ENCODE measurements at places on chromosomes 5 and 9.

DNA sequence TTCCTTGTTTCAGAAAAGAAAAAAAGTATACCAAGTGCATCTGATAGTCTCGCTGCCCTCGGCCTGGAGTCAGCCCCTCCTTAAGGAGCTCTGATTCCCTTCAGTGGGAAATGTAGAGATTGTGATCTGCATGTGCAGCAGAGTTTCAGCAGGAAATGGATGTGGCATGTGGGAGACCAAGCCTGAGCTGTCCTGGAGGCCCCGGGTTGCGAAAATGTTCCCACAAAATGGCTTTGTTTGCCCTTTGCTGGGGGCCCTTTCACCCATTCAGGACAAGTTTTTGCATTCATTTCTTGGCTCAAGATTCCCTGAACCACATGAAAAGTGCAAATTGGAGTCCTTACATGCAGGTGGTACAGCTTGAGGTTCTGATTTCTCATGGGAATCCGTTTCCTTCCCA lies 230.9 kb downstream of the GADD45G start:
- no peak for DNase-seq

- no peak for DNase-seq
These were observed 192.0 kb downstream of the IRX1 start for GRCh38 chr5:3787604-3788003.

- DNase-seq = no peak
These were observed 137.9 kb downstream of the KIAA0825 start for GRCh38 chr5:94480486-94480885.

- no peak for DNase-seq
These were observed 27.8 kb downstream of the LAMC3 start for GRCh38 chr9:131036529-131037334.

DNA sequence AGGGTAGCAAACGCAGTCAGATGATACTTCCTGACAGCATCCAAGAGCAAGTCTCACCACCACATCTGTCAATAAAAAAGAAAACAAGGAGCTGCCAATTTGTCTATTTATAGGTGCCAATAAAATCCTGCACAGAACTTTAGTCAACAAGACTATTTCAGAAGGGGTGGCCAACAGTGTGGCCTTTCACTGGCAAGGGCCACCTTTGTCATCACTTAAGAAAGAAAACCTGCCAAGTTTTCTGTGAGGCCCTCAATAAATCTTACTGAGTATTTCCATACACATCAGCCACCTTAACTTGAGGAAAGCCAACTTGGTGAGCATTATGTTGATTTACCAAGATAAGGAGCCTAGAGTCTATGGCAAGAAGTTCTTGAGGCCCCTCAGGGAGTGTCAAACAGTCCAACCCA lies 312.3 kb downstream of the ENC1 start:
- DNase-seq = no peak

- no peak for DNase-seq
These were observed 106.1 kb downstream of the PCSK1 start for GRCh38 chr5:96326902-96327301.

- DNase-seq = peak; percentile 90
These were observed 22.2 kb downstream of the HMCN2 start for GRCh38 chr9:130287736-130288135.

DNA sequence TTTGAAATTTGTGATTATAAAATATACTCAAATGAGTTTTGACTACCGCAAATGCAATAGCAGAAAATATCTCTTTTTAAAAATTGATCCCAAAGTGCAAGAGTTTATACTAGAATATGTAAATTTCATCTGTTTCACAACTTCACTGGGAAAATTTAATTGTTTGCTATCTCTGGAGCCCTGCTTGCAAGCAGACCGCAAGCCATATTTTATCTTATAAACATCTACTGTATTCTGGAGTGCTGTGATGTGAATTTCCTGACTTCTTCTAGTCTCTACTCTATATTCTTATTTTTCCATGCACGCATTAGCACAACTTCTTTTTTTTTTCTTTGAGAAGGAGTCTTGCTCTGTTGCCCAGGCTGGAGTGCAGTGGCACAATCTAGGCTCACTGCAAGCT lies 98.7 kb downstream of the DROSHA start:
- no peak for DNase-seq

- no peak for DNase-seq
These were observed 230.3 kb upstream of the TBCA start for GRCh38 chr5:78006449-78006848.

DNA sequence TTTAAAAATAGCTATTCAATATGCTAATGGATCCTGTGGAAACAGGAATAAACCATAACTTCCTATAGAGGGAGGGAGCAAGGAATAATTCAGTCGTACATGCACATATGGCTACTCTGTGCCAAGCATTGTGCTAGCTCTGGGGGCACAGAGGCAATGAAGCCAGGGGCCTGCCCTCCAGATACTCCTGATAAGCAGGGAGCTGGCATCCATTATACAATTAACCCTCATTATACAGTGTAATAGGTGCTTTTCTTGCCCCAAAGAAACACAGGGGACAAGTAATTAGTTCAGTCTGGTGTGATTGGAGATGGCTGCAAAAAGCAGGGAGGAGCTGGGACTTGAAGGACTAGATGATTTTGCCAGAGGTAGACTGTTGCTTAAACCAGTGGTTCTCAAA lies 200.4 kb downstream of the SREK1 start:
- no peak for DNase-seq

DNA sequence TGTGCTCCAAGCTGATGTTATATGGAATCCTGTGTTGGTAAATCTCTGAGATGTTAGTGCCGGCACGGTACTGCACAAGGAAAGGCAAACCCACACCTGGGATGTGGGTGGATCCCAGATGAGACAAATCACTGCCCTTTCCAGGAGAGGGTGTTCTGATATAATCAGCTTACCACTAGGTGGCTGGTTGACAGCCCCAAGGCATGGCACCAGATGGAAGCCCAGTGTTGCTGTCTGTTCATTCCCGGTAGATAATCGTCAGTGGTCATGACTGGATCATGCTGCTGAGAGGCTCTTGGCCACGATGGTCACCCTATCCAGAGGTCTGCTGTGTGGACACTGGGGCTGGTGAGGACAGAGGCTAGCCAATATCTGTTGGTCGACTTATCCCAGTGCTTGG lies 184.0 kb downstream of the CACNA1B start:
- no peak for DNase-seq

DNA sequence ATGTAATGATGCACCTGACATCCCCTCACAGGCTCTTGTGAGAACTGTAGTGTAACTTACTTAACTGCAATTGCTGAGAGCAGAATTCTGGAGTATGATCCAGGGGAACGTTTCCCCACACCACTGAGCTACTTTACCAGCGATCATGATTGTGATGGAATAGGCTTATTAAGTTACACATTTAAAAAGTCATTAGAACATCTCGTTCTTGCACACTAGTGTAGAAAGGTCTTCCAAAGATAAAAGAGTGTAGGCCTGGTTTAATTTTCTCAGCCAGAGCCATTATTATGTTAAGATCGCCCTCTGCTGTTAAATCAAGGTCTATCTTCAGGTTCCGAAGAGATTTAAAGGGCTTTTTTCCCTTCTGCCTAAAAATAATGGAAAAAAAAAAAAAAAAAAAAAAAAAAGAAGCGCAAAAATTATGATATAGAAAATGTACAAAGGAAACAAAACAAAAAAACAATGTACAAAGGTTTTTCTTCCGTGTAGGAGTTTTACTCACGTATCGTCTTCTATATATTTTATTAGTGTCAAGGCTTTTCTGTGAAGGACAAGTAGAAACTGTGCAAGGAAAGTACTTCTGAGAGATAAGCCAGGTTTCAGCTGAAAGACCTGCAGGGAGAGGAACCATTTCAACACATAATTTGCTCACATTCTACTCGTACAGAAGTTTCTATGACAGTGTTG lies 18.6 kb upstream of the MOB3B start:
- peak; percentile 34 for DNase-seq

- no peak for DNase-seq
These were observed 212.1 kb upstream of the ADRA1B start for GRCh38 chr5:159704160-159704559.

- no peak for DNase-seq
These were observed 33.0 kb downstream of the MAMDC2 start for GRCh38 chr9:70076678-70077077.

DNA sequence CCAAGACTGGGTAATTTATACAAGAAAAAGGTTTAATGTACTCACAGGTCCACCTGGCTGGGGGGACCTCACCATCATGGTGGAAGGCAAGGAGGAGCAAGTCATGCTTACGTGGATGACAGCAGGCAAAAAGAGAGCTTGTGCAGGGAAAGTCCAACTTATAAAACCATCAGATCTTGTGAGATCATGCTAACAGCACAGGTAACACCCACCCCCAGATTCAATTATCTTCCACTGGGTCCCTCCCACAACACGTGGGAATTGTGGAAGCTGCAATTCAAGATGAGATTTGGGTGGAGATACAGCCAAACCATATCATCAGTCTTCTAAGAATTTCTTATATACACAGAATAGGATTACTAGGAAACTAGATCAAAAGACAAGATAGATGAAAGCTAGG lies 555.6 kb downstream of the PRR16 start:
- DNase-seq = no peak

DNA sequence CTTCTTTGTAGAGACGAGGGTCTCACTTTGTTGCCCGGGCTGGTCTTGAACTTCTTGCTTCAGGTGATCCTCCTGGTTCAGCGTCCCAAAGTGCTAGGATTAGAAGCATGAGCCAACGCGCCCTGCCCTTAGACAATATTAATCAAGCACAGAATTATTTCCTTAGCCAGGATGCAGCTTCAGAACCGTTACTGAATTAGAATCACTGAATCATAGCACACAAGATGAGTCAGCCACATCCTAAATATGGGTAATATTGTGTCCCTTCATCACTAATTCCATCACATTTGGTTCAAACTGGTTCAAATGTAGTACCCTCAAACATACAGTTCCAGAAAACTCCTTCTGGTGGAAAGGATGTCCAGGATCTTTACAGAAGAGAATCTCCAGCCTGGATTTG lies 82.7 kb downstream of the BNC2 start:
- DNase-seq = no peak

- peak; percentile 10 for DNase-seq
These were observed 211.6 kb downstream of the MSX2 start for GRCh38 chr5:174935854-174936474.

DNA sequence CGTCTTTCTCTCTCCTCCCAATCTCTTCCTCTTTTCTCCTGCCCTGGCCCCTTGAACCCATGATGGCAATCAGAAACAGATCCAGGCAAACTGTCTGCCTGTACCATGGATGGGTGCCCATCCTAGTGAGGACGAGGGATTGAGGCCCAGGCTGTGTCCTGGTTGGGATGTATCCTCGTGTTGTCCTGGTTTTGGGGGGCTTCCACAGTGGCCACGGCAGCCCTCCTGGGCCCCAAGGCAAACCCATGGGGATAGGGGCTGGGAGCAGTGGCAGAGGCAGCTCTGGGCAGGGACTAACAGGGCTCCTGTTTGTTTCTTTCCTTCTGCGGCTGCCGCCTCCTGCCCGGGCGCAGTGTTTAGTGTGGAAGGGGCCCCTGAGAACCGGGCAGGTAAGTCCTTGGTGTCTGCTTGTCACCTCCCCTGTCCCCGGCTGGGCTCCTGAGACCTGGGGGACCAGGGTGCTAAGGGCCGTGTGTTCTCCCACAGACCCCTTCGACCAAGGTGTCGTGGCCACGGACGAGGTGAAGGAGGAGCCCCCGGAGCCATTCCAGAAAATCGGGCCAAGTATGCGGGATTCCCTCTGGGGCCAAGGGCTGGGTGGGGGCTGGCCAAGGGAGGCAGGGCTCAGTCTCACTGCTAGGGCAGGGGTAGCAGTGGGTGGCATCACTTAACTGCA lies 70.0 kb downstream of the AMBP start:
- DNase-seq = no peak

- peak; percentile 64 for DNase-seq
These were observed 144.8 kb upstream of the PIK3R1 start for GRCh38 chr5:68070591-68071281.

- DNase-seq = peak; percentile 76
These were observed 66.0 kb downstream of the FRMD3 start for GRCh38 chr9:83472221-83472665.

DNA sequence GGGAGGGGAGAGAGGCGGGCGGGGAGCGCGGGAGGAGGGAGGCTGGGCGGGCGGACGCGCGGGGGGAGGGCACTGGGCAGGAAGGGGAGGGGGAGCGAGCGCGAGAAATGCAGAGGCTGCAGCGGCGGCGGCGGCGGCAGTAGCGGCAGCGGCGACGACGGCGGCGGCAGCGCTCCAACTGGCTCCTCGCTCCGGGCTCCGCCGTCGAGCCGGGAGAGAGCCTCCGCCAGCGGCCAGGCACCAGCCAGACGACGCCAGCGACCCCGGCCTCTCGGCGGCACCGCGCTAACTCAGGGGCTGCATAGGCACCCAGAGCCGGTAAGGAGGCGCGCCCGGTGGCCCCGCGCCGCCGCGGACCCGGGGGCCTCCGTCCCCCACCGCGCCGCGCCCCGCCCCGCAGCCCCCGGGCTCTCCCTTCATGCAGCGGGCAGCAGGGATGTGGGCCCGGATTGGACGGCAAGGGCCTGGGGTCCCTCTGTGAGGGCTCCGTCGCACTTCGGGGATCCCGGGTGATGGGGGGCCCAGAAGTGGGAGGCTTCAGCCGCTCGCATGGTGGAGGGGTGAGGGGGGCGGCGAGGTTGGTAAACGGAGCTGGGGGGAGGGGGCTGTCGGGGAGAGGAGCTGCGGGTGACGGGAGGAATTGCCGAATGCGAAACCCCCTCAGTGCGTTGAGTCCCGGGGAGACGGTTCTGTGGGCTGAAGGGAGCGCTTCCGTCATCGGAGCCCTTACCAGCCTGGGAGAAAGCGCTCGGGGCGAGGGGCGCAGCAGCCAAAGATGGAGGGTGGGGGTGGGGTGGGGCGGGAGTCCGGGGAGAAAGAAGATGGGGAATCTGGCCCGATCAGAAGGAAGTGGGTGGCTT lies at the start of gene BASP1:
Gene BASP1 (plus strand): TSS at position 139 of the 860 bp plus-strand sequence. CDS start 57,586 bp downstream, outside the sequence.
- DNase-seq = peak; percentile 83

DNA sequence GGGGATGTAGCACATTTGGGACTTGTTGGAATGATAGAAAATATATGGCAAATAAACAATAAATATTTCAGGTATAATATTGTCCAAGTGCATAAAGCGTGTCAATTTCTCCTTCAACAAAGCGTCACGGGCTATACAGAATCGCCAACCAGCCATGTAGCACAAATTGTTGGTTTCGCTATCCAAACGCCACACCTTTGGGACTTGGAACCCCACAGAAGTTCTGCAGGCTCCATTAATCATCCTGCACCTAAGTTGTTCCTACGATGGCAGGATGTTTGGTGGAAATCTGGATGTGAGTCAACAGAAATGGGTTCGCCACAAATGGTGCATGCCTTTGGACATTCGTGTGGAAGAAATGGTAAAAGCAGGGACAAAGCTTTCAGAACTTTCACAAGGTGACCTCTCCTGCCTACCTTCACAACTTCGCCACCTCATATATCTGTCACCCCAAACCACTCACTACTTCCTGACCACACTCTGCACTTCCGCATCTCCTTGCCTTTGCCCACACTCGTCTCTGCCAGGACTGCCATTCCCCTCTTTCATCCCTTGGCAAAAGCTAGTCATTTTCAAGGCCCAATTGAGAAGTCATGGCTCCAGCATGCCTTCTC lies 95.7 kb downstream of the LHFPL2 start:
- DNase-seq = no peak

DNA sequence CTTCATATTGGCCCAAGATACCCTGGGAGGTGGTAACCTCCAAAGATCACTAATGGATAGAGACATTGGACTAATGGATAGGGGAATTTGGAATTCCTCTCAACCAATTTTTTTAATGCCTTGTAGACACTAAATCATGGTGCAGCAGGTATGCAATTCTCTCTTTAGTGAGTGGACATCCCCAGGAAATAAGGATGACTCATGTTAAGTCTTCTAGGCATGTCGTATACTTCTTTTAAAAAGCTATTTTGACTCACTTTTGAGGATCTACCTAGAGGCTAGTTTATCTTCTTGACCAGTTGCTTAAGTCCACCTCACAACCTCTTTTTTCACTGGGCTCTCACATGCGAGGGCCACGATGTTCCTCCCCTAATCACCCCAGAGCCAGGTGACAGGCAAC lies 211.6 kb upstream of the CDH12 start:
- no peak for DNase-seq

Data from NCI-H2171 treated with DMSO at 0.1 percent for 48 hours (cell line).